ENCODE measurements at places on chromosomes 1 and 21.

GRCh38 chr1:48610628-48611542 is 138.9 kb upstream of the SPATA6 start:
- DNase-seq: no peak

GRCh38 chr1:214116258-214116657 is 128.5 kb downstream of the PROX1 start:
- DNase-seq: no peak

- no peak for DNase-seq
Measured at GRCh38 chr1:208141610-208142192, 102.5 kb downstream of the PLXNA2 start.

GRCh38 chr1:9657521-9658032 is 6.0 kb downstream of the PIK3CD start:
- peak; percentile 56 for DNase-seq
